ENCODE measurements at places on chromosomes 3 and 15.
A peak's percentile ranks its signal among the peaks of the same experiment; 100 is the strongest.

GRCh38 chr3:170301405-170301804 lies 56.1 kb upstream of the SKIL start:
- no peak for DNase-seq

- DNase-seq = no peak
These were observed 74.1 kb downstream of the TRAK1 start for GRCh38 chr3:42165211-42165610.

GRCh38 chr15:57580428-57580827 lies 11.3 kb upstream of the MYZAP start:
- DNase-seq = no peak

GRCh38 chr3:48552111-48552951 lies 4.3 kb downstream of the PFKFB4 start:
- no peak for DNase-seq

DNA sequence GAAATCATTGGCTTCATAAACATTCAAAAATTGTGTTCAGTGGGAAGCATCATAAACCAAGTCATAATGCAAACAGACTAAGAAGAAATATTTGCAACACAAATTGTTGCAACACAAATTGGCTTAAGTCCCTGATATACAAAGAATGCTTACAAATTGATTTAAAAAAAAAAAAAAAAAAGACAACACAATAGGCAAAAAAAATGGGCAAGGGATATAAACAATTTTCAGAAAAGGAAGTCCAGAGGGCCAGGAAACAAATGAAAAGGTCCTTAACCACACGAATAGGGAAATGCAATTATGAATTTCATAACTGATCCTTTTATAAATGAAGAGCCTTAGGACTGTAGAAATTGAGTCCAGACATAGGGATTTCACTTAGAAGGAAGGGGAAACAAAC lies 98.9 kb downstream of the LRRK1 start:
- DNase-seq = no peak

GRCh38 chr3:10008588-10009344 lies 17.5 kb upstream of the FANCD2 start:
- DNase-seq = peak; percentile 84

DNA sequence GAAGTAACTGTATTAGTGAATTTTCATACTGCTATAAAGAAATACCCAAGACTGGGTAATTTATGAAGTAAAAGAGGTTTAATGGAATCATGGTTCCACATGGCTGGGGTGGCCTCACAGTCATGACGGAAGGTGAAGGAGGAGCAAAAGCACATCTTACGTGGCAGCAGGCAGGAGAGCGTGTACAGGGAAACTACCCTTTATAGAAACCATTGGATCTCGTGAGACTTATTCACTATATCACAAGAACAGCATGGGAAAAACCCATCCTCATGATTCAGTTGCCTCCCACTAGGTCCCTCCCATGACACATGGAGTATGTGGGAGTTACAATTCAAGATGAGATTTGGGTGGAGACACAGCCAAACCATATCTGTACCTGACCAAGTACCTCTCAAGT lies 812.3 kb upstream of the ALCAM start:
- DNase-seq = no peak

DNA sequence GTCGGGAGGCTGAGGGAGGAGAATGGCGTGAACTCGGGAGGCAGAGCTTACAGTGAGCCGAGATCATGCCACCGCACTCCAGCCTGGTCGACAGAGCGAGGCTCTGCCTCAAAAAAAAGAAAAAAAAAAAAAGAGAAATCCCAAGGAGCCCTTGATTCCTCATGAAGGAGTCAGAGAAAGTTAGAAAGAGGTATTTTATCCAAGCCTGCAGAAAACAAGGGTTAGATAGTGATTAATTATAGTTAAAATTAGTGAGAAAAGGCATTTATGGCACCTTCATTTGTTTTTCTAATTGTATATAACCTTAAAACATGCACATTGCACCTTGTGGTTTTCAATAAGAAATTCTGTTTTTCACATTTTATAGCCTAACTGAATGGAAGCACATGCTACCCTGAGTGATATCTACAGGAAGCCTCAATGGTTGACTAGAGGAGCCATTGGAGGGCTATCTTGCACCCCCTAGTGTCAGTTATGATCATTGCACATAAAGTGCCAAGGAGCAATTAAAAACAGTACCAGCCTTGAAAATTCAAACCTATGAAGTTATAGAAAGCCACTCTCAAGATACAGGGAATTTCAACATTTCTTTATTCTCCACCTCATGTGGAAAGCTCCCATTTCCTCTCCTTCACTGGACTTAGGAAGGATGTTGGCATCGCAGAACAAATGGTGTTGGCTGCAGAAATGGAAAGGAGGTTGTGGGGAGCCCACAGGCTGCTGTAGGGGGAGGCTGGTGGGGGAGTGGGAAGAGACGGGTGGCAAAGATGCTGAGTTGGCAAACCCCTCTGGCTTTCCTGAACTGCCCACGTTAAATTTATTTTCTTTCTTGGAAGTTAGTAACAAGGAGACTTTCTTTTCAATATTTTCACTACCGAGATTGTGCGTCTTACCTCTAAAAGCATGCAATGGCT lies 48.5 kb downstream of the ITGA11 start:
- DNase-seq = no peak

GRCh38 chr3:104066658-104067057 lies 1300.1 kb upstream of the ALCAM start:
- DNase-seq = no peak

DNA sequence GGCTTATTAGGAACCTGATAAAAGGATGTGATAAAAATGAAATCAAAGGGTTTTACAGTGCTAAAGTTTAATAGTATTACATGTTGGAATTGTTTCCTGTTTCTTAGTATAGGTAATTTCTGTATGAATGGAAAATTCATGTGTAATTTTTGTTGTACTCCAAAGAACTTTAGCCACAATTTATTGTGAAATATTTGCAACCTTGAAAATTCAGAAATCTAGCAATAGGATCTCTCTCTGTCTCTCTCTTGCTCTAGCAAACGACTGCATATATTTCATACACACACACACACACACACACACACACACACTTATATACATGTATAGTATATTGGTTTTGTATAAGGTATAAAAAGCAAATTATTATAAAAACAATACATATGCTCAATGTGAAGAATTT lies 59.6 kb downstream of the PIAS1 start:
- no peak for DNase-seq

GRCh38 chr15:94119298-94119811 lies 112.0 kb upstream of the MCTP2 start:
- DNase-seq = no peak

- DNase-seq = no peak
These were observed 441.3 kb downstream of the MAGI1 start for GRCh38 chr3:65597226-65597951.

DNA sequence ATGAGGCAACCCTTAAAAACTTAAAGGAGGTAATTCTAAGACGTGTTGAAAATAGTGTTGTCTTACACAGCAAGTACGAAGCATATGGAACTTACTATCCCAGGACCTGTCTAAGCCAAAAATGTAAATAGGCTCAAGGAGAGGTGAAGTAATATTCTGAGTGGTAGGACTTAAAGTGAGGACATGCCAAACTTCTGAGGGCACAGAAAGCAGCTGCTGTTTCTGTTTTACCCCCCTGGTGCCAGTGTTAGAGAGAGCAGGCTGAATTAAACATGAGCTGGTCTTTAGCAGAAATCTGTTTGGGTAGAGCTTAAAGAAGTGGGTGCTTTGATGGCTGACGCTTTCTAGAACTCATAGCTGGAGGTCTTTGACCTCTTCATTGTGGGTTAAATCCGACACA lies 149.7 kb upstream of the NPHP3 start:
- no peak for DNase-seq

DNA sequence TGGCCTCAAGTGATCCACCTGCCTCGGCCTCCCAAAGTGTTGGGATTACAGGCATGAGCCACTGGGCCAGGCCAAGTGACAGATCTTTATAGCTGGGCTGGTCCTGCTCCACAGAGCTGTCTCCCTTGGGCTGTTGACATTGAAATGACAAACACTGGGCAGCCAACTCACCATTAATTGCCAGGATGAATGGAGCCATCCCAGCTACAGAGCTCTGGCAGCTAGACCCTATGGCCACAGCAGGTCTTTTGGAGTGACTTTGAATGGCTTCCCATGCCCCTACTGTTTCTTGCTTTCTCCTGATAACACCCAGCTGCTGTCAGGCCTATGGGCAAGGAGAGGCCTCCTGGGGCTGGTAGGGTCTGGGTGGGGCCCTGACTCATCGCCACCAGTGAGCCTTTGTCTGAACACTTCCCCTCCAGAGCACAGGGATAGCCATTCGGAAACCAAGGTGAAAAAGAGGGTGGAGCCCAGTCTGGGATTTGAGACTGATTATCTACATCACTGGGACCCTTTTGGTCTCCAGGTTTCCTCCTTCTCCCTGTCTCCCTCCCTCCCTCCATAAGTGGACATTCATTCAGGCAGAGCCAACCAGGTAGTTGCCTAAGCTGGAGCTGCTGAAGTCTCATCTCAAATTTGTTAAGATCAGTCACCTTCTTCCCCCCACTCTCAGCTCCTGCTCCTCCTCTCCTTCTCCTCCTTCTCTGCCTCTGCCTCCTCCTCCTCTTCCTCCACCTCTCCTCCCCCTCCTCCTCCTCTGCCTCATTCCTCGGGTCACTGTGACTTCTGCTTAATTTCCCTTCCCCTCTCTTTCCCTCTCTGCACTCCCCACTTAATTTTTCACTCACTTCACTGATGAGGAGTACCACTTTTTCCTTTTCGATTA lies 34.0 kb downstream of the BHLHE40 start:
- DNase-seq = peak; percentile 50

GRCh38 chr3:74332165-74332564 lies 282.3 kb downstream of the CNTN3 start:
- no peak for DNase-seq

- no peak for DNase-seq
These were observed 928.9 kb downstream of the FHIT start for GRCh38 chr3:60322298-60322856.

DNA sequence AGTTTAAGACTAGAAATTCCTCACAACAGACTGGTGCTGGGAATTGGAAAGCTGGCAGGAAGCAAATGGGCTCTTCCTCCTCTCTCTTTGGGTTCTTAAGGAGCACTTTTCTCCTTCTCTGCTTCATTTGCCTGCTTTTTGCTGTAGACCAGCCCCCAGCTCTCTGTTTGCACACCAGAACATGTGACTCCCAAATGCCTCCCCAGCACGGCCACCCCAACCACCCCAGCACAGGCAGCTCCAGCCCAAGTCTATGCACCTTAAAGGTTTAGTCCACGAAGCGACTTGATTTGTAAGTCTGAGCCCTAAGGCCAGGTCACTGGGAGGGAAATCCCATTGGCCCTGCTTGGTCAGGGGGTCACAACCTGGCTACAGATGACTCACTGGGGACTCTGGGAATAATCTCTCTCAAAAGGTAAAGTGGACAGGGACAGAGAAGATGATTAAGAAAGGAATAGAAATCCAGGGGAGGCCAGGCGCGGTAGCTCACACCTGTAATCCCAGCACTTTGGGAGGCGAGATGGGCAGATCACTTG lies 377.8 kb upstream of the PROK2 start:
- DNase-seq = no peak

DNA sequence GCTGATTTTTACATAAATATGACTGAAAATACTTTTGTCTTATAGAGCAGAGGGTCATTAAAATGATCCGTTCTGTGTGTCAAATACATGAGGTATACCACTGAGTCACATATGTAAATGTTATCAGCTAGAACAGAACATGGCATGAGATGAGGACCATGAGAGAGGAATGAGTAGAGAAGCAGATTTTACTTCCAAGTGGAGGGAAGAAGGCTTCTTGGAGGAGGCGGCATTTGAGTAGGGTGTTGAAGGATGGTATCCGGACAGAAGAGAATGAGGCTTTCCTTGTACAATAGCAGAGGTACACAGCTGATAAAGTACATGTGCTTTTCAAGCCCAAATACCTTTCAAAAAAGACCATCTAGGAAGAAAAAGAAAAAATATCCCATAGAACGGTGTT lies 4.8 kb downstream of the LIPC start:
- DNase-seq = no peak

- DNase-seq = no peak
These were observed 21.2 kb upstream of the SIAH2 start for GRCh38 chr3:150783920-150784746.

DNA sequence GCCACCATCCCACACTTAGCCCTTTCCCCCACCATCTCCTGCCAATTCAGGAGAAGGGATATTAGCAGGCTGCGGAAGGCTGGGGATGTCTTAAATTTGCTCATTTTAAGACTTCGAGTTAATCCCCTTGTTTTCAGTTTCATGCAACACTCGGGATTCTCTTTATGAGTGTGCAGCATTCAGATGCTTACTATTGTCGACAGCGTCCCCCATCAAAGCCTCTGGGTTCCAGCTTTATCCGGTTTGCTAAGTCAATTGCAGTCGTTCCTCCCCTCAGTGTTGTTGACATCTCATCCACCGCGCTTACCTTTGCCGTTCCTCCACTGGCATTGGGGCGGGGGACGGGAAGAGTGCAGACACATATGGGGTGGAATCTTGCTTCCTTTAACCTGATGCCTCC lies 220.2 kb downstream of the VPS13C start:
- DNase-seq = no peak

DNA sequence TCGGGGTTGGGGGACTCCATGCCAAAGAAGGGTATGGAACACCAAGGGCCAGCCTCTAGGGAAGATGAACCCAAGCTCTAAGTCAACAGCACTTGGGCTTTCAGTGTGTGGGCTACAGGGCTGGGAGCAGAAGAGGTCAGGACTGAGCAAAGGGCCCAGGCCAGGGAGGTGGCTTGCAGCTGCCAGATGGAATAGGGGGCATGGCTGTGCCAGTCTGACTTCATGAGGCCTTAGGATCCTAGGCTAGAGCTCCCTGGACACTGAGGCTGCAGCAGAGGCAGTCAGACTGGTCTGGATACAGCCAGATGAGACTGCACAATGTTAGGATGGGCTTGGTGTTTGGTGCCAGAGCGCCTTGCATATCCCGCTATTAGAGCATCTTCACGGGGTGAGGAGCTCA lies 3.8 kb downstream of the RASGRF1 start:
- DNase-seq = no peak

- no peak for DNase-seq
These were observed 25.8 kb downstream of the DYNC1LI1 start for GRCh38 chr3:32544894-32545293.

DNA sequence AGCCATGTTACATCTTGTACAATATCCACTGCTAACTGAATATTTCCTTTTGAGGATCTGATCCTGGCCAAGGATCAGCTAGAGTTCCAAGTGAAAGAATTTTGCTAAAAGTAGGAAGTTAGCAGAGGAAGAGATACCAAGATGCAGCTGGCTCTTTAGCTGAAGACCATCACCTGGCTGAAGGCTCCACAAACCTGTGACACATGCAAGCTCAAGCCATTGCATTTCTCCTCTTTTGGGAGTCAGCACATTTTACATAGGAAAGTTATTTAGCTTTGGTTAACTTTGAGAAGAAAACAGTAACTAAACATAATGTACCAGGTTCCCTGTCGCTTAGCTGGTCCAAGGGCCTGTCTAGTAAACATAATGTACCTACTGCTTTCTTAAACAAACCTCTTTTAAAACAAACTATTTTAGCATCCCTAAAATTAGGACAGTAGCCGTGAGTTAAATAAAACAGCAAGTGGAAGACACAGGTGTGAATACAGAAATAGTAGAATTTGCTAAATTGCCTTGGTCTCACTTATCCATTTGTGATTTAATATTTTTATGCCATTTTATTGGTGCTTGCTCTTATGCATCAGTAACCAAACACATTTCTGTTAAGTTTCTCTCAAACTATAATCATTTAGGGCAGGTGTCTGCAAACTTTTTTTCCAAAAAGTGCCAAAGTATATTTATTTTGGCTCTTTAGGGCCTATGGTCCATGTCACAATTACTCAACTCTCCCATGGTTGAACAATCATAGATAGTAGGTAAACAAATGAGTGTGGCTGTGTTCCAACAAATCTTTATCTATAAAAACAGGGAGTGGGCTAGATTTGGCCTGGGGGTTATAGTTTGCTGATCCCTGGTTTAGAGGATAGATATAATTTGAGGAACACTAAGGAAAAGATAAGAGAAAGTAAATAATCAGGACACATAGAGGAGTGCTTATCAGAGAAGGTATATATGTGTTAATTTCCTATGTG lies 11.2 kb downstream of the GCSAM start:
- DNase-seq = no peak

All from activated B cell treated with CpG ODN at 0.5 μM for 24 hours (primary cell).